ENCODE measurements at places on chromosomes 4 and X.

- DNase-seq, result peak; percentile 85
These were observed 632 bp upstream of the PCDH7 start for GRCh38 chr4:30719454-30720020.

- DNase-seq, result peak; percentile 8
These were observed 29.9 kb downstream of the RBMX start for GRCh38 chrX:136850441-136851175.

GRCh38 chrX:129653971-129654651 lies 645 bp downstream of the APLN start:
- DNase-seq, result peak; percentile 39

- no peak for DNase-seq
These were observed 300.6 kb downstream of the PPP4R3C start for GRCh38 chrX:27162496-27162895.

- DNase-seq, result no peak
These were observed 9.5 kb downstream of the GNRHR start for GRCh38 chr4:67744561-67745283.

DNA sequence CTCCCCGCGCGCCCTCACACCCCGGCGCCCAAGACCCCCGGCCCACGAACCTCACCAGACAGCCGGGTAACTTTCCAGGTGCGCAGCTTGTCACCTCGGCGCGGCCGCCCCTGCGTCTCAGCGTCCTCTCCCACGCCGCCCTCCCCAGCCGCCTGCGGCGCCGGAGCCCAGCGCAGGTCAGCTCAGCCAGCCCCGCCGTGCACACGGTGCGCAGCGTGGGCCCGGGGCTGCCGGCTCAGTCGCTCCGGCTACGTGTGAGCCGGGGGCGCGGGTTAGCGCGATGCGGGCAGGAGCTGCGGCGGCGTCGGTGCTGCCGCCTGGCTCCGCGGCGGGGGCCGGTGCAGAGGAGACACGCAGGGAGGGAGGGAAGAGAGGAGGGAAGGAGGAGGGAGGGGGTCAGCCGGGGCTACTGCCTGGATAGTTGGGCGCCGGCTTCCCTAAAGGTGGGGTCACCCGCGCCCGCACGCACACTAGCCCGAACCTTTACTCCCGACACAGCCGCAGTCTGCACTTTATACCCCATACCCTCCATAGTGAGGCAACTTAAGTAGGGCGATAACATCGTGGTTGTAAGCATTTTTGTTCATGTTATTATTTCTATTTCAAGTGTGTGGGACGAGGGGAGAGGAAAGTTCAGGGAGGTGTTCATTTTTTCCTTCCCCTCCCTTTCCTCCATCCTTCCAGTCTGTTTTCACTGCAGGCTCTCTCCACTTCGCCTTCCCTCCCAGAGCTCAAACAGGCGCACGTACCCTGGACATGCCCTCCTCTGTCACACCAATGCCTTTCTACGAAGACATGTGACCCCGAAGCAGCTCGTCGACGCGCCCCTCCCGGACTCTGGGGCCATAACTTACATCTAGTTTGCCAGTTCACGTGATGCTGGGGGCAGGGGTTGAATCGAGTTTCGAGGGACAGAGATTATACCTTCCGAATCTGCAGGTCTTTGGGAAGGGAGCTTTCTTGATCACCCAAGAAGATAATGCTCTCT lies at the start of gene PRKG2:
Gene PRKG2, minus strand, starts transcription at position 342 of the 988 bp plus-strand sequence. CDS start 10,175 bp downstream, outside the sequence.
- DNase-seq, result peak; percentile 49

DNA sequence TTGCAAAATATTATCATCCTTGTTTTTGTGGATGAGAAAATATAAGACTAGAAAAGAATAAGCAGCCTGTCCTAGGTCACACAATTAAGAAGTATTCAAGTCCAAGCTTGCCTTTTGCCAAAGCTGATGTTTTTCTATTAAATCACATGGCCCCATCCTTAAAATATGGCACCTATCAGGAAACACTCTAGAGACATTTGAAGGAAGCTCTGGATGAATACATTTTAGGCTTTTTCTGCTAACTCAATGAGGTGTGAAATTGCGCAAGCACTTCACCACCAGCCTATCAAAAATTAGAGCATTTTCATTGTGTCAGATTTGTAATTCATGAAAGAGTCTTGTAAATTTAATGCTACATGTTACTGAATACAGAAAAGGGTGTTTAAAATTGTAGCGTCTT lies 251.1 kb upstream of the MAD2L1 start:
- DNase-seq, result no peak

- DNase-seq, result peak; percentile 18
These were observed 154.5 kb upstream of the GALNT7 start for GRCh38 chr4:173014113-173014558.

GRCh38 chrX:20217906-20218305 lies 48.8 kb downstream of the RPS6KA3 start:
- no peak for DNase-seq

- DNase-seq, result no peak
These were observed 30.2 kb downstream of the TRO start for GRCh38 chrX:54950730-54951375.

DNA sequence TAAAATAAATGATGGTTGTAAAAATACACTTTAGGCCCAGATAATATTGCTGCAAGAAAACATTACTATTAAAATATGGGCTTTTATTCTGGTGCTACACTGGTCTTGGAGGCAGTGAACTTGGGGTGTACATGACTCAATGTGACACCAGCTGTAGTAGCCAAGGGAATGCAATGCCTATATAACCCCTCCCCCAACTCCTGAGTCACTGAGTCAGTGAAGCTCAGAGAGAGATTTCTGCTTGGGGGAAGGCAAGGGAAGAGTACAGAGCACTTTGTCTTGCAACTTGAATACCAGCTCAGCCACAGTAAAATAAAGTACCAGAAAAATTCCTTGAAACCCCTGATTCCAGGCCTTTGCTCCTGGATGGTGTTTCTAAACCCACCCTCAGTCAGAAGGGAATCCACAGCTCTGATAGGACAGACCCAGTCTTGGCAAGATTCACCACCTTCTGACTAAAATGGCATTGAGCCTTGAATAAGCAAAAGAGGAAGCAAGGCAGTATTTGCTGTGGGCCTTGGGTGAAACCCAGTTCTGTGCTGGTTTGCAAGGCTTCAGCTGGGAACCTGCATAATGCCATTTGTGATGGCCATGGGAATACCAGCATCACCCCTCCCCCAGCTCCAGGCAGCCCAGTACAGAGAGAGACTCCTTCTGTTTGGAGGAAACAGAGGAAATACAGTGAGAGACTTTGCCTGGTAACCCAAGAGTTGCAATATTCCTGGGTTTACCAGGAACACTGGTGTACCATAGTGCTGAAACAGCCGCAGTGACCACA lies 209.9 kb downstream of the IQCM start:
- DNase-seq, result peak; percentile 5

DNA sequence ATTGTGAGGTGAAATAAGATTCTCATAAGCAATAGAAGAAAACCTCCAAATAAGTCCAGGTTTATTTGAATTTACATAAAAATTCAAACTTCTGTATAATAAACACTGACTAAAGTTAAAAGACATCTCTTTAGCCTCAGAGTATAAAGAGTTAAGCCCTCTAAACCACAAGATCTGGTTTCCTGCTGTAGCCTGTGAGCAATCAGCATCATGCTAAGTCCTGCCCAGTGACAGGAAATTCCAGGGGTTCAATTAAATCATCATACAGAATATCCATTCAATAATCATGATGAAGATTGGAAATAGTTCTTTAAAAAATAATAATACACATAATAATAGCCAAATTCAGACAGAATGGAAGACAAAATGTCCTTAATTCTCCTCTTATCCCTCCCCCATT lies 139.2 kb upstream of the DGKK start:
- DNase-seq, result peak; percentile 7
